A172 (cell line): ENCODE measurements at places on chromosomes 6 and 20. TPM values are rescaled to one million over a fixed set of nuclear protein-coding genes. Genes with fewer than 3 reads are reported as not detected.

Gene IL20RA
- total RNA-seq, result not detected in 2 replicates

Gene PRSS16
- 0.12 and 0.62 TPM in 2 replicates for total RNA-seq

Gene MEI4
- not detected in 2 replicates for total RNA-seq

Gene CFB
- total RNA-seq, result 3.7 and 4.0 TPM in 2 replicates

Gene PAX1
- not detected in 2 replicates for total RNA-seq

Gene BYSL
- total RNA-seq, result 14.1 and 17.5 TPM in 2 replicates

Gene KCNQ2
- total RNA-seq, result 0.31 and 0.36 TPM in 2 replicates

Gene BMP6
- total RNA-seq, result 0.07 and 0.22 TPM in 2 replicates

Gene APOBEC2
- total RNA-seq, result not detected in 2 replicates

Gene CEP57L1
- total RNA-seq, result 43.0 and 52.4 TPM in 2 replicates

Gene SAPCD1
- total RNA-seq, result 1.1 and 3.0 TPM in 2 replicates

Gene KIFC1
- total RNA-seq, result 53.2 and 55.6 TPM in 2 replicates

Gene MAS1
- total RNA-seq, result not detected in 2 replicates

Gene TBXT
- not detected in 2 replicates for total RNA-seq

Gene GZF1
- 18.7 and 22.7 TPM in 2 replicates for total RNA-seq

Gene PTCHD4
- total RNA-seq, result 0.38 and 1.4 TPM in 2 replicates

Gene BPIFB4
- not detected in 2 replicates for total RNA-seq

Gene SLC24A3
- total RNA-seq, result not detected in 2 replicates

Gene HCK
- total RNA-seq, result not detected in 2 replicates

Gene TMEM170B
- total RNA-seq, result 3.2 and 4.0 TPM in 2 replicates

Gene BTBD3
- 29.6 and 35.8 TPM in 2 replicates for total RNA-seq

Gene ZNF165
- 0.09 and 1.4 TPM in 2 replicates for total RNA-seq

Gene TBC1D22B
- total RNA-seq, result 3.4 and 4.2 TPM in 2 replicates

Gene RPS6KA2
- total RNA-seq, result 29.0 and 32.6 TPM in 2 replicates

Gene ERVFRD-1
- total RNA-seq, result not detected in 2 replicates

Gene LY6G6F
- not detected in 2 replicates for total RNA-seq

Gene NKAIN4
- not detected in 2 replicates for total RNA-seq

Gene TSHZ2
- 0.36 TPM in 1 of 2 replicates, not detected in the other for total RNA-seq

Gene ALDH8A1
- total RNA-seq, result 0.69 and 0.77 TPM in 2 replicates

Gene IP6K3
- total RNA-seq, result 6.8 and 6.9 TPM in 2 replicates

Gene MAP7
- 1.0 and 1.1 TPM in 2 replicates for total RNA-seq

Gene SLC32A1
- not detected in 2 replicates for total RNA-seq

Gene IL17F
- total RNA-seq, result not detected in 2 replicates

Gene NSFL1C
- total RNA-seq, result 66.3 and 81.6 TPM in 2 replicates

Gene FAM209B
- not detected in 2 replicates for total RNA-seq

Gene NFKBIL1
- total RNA-seq, result 21.1 and 22.0 TPM in 2 replicates

Gene NOL4L
- 17.8 and 34.3 TPM in 2 replicates for total RNA-seq

Gene BMP2
- not detected in 2 replicates for total RNA-seq

Gene EYA4
- 0.02 TPM in 1 of 2 replicates, not detected in the other for total RNA-seq

Gene COL11A2
- total RNA-seq, result 0.79 and 1.7 TPM in 2 replicates

Gene ZNF322
- 21.4 and 24.1 TPM in 2 replicates for total RNA-seq

Gene GPLD1
- total RNA-seq, result 0.36 and 0.55 TPM in 2 replicates

Gene GID8
- 25.8 and 28.9 TPM in 2 replicates for total RNA-seq

Gene CCN5
- not detected in 2 replicates for total RNA-seq

Gene SLC16A10
- total RNA-seq, result 0.41 and 2.6 TPM in 2 replicates

Gene LINC00237
- total RNA-seq, result not detected in 2 replicates

Gene OLIG3
- not detected in 2 replicates for total RNA-seq

Gene RHAG
- total RNA-seq, result not detected in 2 replicates

Gene WFDC2
- not detected in 2 replicates for total RNA-seq

Gene ENPP1
- total RNA-seq, result 5.0 and 5.6 TPM in 2 replicates

Gene JARID2
- total RNA-seq, result 4.8 and 5.4 TPM in 2 replicates

Gene CFAP61
- total RNA-seq, result 0.16 and 0.22 TPM in 2 replicates

Gene VIP
- 0.93 and 0.96 TPM in 2 replicates for total RNA-seq

Gene BPI
- not detected in 2 replicates for total RNA-seq

Gene MPC1
- 33.9 and 44.2 TPM in 2 replicates for total RNA-seq

Gene RNF182
- 10.6 and 13.0 TPM in 2 replicates for total RNA-seq

Gene NQO2
- total RNA-seq, result 61.6 and 74.5 TPM in 2 replicates
